ENCODE measurements at places on chromosomes 3 and 15. TPM values are rescaled to one million over a fixed set of nuclear protein-coding genes. Genes with fewer than 3 reads are reported as not detected.

C15orf61 gene
- 10.5 TPM for polyA plus RNA-seq

RFT1 gene
- 31.3 TPM for polyA plus RNA-seq

DNA sequence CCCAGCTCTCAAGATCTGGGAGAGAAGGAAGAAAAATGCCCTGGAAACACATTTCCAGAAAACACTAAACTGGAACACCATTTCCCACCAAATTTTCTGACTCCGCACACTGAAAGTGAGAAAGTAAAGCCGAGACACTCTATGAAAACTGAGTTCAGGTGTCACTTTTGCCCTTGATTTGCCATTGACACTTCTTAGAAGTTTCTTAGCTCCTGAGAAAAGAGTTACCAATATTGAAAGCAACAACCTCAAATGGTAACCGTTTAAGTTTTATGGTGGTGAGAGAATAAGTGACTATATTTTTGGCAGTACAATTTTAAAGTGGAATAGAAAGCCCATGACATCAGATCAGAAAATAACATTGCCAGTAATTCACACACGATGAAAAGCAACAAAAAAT, 39.0 kb downstream of the CD86 start:
- H3K27ac ChIP-seq = no peak overlapping the region
- no peaks in the 10 kb centered on the region for H3K4me1 ChIP-seq
- peaks cover 2% of the 10 kb centered on the region for H3K27me3 ChIP-seq
- H3K4me3 ChIP-seq = no peak overlapping the region

DNA sequence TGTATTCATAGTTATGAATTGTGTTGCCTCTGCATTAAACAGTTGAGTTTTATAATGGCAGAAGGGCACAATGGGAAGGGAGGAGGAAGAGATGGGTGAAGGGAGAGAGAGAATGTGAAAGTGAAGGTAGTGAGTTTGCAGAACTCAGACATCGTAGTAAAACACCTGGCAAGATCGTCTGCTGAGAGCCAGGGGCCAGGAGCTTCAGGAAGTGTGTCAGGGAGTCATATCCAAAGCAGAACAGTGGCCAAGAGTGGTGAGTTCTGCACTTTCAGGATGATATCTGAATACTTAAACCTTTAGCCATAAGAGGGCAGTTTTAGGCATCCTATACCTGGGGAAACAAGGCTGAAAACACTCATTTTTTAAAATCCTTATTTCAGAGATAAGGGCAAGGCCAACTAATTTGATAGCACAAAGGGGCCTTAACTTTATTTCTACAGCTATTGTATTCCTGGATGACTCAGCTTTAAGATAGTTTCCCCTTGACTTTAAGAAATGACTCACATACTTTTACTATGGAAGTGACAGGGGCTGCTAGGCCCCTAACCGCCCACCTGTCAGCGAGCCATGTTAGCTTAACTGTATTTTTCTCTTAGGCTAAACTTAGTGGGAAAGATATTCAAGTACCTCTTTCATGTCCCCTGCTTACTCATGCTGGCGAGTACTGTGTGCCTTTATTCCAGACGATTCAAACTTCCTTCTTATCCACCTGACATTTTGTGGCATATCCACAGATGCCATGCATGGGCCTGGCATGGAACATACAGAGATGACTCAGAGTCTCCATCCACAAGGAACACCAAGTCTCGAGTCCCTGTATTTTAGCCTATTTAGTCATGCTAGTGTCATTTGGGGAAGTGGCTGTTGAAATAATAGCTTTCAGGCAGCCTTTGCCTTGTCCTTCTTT, 53.9 kb downstream of the RLBP1 start:
- no peak overlapping the region for H3K27ac ChIP-seq
- H3K4me3 ChIP-seq = no peak overlapping the region
- DNase-seq = no peak
- no peaks in the 10 kb centered on the region for H3K36me3 ChIP-seq
- no peaks in the 10 kb centered on the region for H3K4me1 ChIP-seq

- peaks cover 52% of the 10 kb centered on the region for H3K4me1 ChIP-seq
- no peaks in the 10 kb centered on the region for H3K27me3 ChIP-seq
These were observed 480.1 kb downstream of the FOXP1 start for GRCh38 chr3:71103430-71103921.

GRCh38 chr15:69929905-69930630, 167.6 kb downstream of the TLE3 start:
- no peaks in the 10 kb centered on the region for H3K4me1 ChIP-seq
- H3K27ac ChIP-seq = no peak overlapping the region
- no peak overlapping the region for H3K4me3 ChIP-seq
- H3K27me3 ChIP-seq = no peaks in the 10 kb centered on the region

RBP2 gene
- polyA plus RNA-seq = not detected

DNA sequence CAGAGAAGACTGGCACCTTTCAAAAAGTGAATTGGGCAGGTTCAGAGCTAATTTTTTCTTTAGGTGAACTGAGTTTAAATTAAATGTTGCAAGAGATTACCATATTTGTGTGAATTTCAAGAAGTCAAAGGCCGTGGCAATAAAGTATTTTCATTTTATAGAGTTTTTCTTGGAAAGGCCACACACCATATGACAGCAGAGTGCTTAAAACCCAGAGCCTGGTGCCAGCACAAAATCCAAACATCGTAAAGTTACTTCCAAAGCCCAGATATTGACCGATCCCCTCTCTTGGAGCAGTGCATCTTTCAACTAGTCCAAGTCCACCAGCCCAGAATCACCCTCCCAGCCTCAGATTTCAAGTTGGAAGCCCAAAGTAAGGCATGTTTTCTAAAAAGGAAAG, 164.5 kb downstream of the VGLL4 start:
- H3K4me1 ChIP-seq = no peaks in the 10 kb centered on the region
- no peak for DNase-seq
- H3K4me3 ChIP-seq = no peak overlapping the region
- no peaks in the 10 kb centered on the region for H3K36me3 ChIP-seq
- no peak overlapping the region for H3K27ac ChIP-seq
- no peaks in the 10 kb centered on the region for H3K27me3 ChIP-seq

THOC7 gene
- polyA plus RNA-seq = 96.2 TPM

DNA sequence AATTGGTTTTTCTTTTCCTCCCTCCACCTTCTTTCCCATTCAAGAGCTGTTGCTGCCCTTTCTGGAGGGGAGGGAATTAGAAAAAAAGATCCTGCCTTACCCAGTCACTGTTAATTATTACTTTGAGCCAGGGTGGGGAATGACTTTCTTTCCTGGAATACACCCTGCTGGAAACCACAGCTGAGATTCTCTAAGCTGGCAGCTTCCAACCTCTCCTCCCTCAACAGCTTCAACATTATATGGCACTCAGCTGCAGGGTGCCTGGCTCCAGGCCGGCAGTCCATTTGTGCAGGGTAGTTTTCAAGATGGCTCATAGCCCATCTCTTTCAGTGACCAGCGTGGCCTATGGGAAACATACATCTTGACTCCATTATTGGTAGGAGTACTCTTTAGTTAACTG, 105.8 kb downstream of the UBE3A start:
- no peak for DNase-seq
- peaks cover 6% of the 10 kb centered on the region for H3K36me3 ChIP-seq
- no peaks in the 10 kb centered on the region for H3K27me3 ChIP-seq
- H3K4me3 ChIP-seq = no peak overlapping the region
- no peak overlapping the region for H3K27ac ChIP-seq

GRCh38 chr3:172876297-172876696, 125.8 kb downstream of the ECT2 start:
- H3K36me3 ChIP-seq = no peaks in the 10 kb centered on the region
- H3K27me3 ChIP-seq = no peaks in the 10 kb centered on the region
- H3K27ac ChIP-seq = no peak overlapping the region
- H3K4me1 ChIP-seq = no peaks in the 10 kb centered on the region
- DNase-seq = no peak

PLSCR2 gene
- polyA plus RNA-seq = not detected

SLC2A2 gene
- not detected for polyA plus RNA-seq

CMTM8 gene
- 3.3 TPM for polyA plus RNA-seq

DNA sequence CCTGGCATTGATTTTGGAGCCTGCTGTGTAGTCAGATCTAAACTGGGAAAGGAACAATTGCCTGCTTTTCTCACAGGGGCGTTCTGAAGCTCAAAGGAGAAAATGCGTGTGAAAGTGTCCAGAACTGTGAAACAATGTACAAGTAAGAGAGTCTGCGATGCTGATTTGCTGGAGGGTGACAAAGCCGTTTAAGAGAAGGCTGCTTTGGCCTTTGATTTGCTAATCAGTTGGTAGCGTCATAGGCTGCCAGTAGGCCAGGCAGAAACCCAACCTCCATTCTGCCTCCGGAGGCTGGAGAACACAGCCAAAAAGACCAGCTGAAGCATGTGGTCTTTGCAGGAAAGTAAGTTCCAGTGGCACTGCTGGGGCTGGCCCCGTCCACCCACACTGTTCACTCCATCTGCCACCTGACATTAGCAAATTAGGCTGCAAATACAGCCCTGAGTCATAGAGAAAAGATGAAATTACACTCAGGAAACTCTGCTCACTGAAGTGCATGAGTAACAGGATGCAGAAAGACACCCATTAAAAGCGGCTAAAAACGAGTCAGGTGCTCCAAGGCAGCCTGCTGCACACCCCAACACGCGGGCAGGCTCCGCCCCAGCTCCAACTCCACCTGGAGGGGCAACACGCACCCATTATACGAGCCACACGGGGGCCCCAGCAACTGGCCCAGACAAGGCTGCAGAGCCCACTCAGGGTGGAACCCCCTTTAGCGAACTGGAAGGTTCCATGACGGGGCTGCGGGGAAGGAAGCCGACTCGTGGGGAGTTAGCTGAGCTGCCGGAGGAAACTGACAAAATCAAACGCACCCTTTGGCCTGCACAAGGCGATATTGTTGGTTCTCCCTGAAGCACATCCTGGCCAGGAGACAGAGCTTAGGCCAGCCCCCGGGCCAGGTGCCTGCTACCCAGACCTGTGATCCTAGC, 31.6 kb downstream of the ZDHHC19 start:
- H3K4me3 ChIP-seq = peak overlapping the region; percentile 40
- H3K27ac ChIP-seq = peak overlapping the region; percentile 75
- no peaks in the 10 kb centered on the region for H3K27me3 ChIP-seq
- H3K36me3 ChIP-seq = no peaks in the 10 kb centered on the region
- H3K4me1 ChIP-seq = peaks cover 49% of the 10 kb centered on the region

DNA sequence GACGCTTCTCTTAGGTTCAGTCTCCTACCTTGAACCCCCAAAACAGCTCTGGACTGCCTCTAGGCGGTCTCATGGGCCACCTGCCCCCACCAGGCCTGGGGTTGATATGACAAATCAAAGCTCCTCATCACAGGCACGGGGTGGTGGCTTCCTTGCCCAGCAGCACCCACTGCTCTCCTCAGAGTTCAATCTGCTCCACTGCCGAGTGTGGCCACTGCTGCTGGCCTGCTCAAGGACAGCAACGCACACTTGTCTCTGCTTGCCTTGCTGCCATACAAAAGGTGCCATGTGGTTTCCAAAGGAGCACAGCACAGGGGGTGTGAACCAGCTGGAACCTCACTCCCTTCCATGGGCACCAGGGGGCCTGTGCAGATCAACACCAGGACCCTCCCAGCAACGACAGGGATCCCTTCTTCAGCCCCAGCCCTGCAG, 10.2 kb downstream of the KBTBD13 start:
- peaks cover 12% of the 10 kb centered on the region for H3K4me1 ChIP-seq
- H3K36me3 ChIP-seq = no peaks in the 10 kb centered on the region
- DNase-seq = no peak
- peaks cover 8% of the 10 kb centered on the region for H3K27me3 ChIP-seq
- H3K27ac ChIP-seq = no peak overlapping the region

TP53BP1 gene
- 8.2 TPM for polyA plus RNA-seq

DNA sequence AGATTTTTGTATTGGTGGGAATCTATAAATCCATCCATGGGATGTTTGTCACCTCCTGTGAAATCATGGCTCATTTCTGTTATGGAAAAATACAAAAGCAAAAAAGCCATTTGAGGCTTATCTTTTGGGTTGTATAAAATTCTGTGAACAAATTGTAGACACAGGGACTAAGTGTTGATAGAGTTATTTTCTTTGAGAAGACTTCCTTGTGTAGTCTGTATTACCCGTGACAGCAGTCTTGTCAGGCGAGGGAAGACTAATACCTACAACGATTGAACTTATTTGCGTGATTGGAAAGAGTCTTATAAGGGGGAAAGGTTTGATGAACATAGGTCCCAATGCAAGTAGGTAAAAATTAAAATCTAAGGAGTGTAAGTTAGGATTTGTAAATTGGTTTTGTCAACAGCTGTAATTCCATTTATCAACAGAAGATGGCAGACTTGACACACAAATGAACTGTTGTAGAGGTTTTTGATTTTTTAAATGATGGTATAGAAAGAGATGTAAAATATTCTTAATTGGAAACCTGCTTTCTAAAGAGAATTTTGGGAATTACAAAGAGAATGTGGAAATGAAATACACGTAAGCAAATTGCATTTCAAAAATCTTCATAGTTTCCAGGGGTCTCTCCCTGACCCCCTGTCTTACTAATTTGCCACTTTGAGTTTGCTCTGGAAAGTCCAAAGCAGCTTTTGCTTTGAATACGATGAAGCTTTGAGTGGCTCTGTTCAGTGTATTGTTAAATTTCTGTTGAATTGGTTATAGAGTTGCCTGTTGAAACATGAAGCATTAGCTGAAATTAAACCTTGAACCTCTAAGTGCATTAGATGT, 33.2 kb downstream of the SLC25A26 start:
- H3K4me1 ChIP-seq = no peaks in the 10 kb centered on the region
- DNase-seq = peak; percentile 21
- no peak overlapping the region for H3K4me3 ChIP-seq
- no peaks in the 10 kb centered on the region for H3K36me3 ChIP-seq

- no peak overlapping the region for H3K4me3 ChIP-seq
- H3K36me3 ChIP-seq = no peaks in the 10 kb centered on the region
These were observed 27.1 kb upstream of the MAGEF1 start for GRCh38 chr3:184738982-184739381.

- no peaks in the 10 kb centered on the region for H3K27me3 ChIP-seq
- no peak for DNase-seq
- no peak overlapping the region for H3K27ac ChIP-seq
- no peaks in the 10 kb centered on the region for H3K4me1 ChIP-seq
These were observed 242.8 kb upstream of the UBE2E2 start for GRCh38 chr3:22960105-22960984.

- H3K4me1 ChIP-seq = peaks cover 39% of the 10 kb centered on the region
- H3K36me3 ChIP-seq = peaks cover 25% of the 10 kb centered on the region
- no peaks in the 10 kb centered on the region for H3K27me3 ChIP-seq
- H3K4me3 ChIP-seq = no peak overlapping the region
- no peak overlapping the region for H3K27ac ChIP-seq
- no peak for DNase-seq
These were observed 4.2 kb downstream of the FAM219B start for GRCh38 chr15:74902295-74903075.

DNA sequence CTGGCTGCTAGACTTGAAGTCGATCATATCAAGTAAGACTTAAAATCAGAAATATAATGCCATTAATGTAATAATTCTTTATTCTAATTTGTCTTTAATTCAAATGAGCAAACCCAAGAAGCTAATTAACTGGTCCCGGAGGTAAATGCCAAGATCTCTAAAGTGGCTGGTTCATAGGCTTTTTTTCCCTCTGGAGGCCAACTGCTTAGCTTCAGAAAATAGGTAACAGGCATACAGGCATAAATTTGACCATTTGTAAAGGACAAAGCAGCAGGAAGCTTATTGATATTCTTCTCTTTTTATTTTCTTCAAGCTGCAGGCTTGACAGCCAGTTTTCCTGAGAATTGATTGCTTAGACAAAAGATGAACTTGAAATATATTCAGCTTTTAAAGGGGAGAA, 158.6 kb upstream of the RAP2B start:
- no peaks in the 10 kb centered on the region for H3K36me3 ChIP-seq
- H3K4me3 ChIP-seq = no peak overlapping the region
- no peaks in the 10 kb centered on the region for H3K4me1 ChIP-seq
- no peak overlapping the region for H3K27ac ChIP-seq
- no peak for DNase-seq
- H3K27me3 ChIP-seq = no peaks in the 10 kb centered on the region

- no peaks in the 10 kb centered on the region for H3K27me3 ChIP-seq
- H3K36me3 ChIP-seq = no peaks in the 10 kb centered on the region
- no peak for DNase-seq
- no peaks in the 10 kb centered on the region for H3K4me1 ChIP-seq
- H3K4me3 ChIP-seq = no peak overlapping the region
- H3K27ac ChIP-seq = no peak overlapping the region
These were observed 1180.6 kb upstream of the GBE1 start for GRCh38 chr3:82942041-82942440.
